Cortex of kidney (tissue), 1 donor: ENCODE measurements at places on chromosomes 2 and 18.

- DNase-seq: no peak
Observed at GRCh38 chr2:75616933-75617332, 29.6 kb upstream of the MRPL19 start.

DNA sequence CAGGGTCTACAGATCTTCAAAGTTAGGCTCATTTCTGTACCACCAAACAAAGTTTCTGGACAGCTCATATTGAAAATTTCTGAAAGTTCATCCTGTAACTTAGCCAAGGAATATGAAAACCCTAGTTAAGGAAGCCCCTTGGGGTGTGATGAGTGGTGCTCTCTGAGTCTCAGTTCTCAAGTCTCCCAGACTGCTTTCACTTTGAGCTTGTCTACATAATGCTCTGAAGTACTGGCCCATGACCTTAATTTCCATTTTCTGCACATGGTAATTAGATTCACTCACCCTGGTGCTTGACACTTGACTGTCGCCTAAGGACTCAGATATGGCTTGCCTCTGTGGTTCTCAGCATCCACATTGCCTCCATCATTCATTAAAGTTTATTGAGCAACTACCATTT is 51.7 kb upstream of the SATB2 start:
- DNase-seq: no peak

GRCh38 chr2:19073522-19073921 is 284.9 kb downstream of the OSR1 start:
- no peak for DNase-seq

DNA sequence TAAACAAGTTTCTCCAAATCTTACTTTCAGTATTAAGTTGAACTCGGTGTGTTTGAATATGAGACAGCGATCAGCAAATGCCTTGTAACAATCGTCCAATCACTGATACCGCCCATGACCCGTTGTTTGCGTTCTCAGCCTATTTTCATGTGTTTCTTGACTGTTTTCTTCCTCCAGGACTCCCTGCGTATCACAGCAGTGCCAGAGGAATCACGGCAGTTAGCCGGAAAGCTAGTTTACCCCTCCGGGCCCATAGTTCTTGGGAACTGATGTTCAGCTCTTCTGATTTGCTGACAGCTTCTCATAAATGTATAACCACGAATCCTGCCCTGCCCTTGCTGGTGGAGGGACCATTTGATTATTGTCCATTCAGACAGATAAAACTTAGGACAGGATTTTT is 42.2 kb upstream of the TPO start:
- no peak for DNase-seq

- no peak for DNase-seq
Observed at GRCh38 chr18:62660691-62661090, 54.6 kb upstream of the PHLPP1 start.
